Natural killer cell (primary cell): ENCODE measurements at places on chromosomes 11 and 22. TPM values are rescaled to one million over a fixed set of nuclear protein-coding genes. Genes with fewer than 3 reads are reported as not detected.

The INPP5J gene
- total RNA-seq, result not detected

The APOL5 gene
- total RNA-seq, result not detected

- H3K4me1 ChIP-seq, result no peaks in the 10 kb centered on the region
- no peak overlapping the region for H3K27ac ChIP-seq
- H3K27me3 ChIP-seq, result no peaks in the 10 kb centered on the region
- no peaks in the 10 kb centered on the region for H3K36me3 ChIP-seq
- no peak overlapping the region for H3K4me3 ChIP-seq
Observed at GRCh38 chr22:30906411-30906810, 62.2 kb downstream of the MORC2 start.

DNA sequence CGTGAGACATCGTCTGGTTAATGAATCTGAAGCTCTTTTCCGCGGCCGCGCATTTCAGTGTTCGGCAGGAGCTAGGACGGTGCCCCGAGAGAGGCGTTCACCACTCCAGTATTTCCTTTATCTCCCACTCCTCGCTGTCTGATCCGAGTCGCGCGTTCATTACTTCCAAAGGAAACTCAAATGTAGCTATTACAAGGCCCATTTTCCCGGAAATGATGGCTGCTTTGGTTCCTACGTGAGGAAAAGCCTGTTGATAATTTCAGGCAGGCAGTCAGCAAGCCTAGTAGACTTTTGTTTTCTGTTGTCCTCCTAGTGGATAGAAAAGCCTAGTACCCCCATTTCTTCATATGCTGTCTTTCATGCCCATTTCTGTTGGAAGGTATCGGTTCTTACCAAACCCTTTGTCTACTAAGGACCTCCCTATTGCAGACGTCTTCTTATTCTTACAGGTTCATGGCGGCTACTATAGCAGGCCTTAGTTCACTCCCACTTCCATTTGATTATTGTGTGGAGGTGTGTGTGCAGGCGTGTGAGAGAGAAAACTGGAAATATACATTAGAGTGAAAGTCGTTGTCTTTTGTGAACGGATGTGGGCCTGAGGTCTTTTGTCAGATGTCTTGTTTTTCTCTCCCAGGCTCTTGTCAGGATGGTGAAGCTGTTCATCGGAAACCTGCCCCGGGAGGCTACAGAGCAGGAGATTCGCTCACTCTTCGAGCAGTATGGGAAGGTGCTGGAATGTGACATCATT is 737 bp downstream of the RBM4 start:
- H3K27me3 ChIP-seq, result no peaks in the 10 kb centered on the region
- H3K27ac ChIP-seq, result peak overlapping the region; percentile 81
- peaks cover 44% of the 10 kb centered on the region for H3K36me3 ChIP-seq
